SK-MEL-5 (cell line): ENCODE measurements at places on chromosomes 2 and 18. TPM values are rescaled to one million over a fixed set of nuclear protein-coding genes. Genes with fewer than 3 reads are reported as not detected.

TUBA4B gene
- total RNA-seq = not detected in 2 replicates

L3MBTL4 gene
- 2.0 and 2.2 TPM in 2 replicates for total RNA-seq

ZNF532 gene
- 7.3 and 10.8 TPM in 2 replicates for total RNA-seq

UGT1A7 gene
- not detected in 2 replicates for total RNA-seq

ACMSD gene
- not detected in 2 replicates for total RNA-seq

NCKAP5 gene
- 8.5 and 14.2 TPM in 2 replicates for total RNA-seq

DNA sequence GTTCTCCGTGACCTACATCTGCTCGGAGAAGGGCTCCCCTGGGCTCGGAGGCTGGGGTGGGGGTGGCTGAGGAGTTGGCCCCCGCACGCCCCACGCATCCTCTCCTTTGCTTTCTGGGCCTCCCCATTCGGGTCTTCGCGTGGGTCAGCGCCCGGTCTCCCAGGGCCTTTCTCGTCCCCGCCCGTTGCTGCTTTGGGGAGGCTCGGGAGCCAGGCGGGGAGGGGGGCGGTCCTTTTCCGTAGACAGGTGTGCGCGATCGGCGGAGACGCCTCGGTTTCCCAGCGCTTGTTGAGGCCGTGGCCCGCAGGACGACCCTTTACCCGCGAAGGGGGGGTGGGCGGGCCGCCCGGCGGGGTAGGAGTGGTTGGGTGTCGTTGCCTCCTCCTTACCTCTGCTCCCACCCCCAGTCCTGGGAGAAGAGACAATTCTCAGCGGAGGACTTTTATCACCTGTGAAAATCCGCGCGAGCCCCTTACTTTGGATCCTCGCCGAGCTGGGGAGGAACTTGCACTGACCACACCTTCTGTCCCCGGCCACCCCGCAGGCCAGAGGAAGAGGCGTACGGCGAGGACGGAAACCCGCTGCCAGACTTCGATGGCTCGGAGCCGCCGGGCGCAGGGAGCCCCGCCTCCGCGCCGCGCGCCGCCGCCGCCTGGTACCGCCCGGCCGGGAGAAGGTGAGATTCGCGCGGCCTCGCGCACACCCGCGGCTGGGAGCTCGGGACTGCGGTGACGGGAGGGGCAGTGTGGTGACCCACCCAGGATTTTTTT lies 2.6 kb downstream of the ADCYAP1 start:
- DNase-seq = no peak

DNA sequence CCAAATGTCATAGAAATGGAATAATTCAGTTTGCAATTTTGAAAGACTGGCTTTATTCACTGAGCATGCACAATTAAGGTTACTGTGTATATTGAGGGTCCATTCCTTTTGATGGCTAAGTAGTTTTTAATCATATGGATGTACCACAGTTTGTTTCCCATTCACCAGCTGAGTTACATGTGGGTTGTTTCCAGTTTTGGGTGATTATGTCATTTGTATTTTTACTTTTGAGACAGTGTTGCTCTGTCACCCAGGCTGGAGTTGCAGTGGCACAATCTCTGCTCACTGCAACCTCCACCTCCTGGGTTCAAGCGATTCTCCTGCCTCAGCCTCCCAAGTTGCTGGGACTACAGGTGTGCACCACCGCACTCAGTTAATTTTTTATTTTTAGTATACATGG lies 80.8 kb upstream of the MGAT4A start:
- DNase-seq = no peak

GRCh38 chr2:133794114-133794513 lies 225.9 kb upstream of the NCKAP5 start:
- no peak for DNase-seq

- DNase-seq = peak; percentile 78
Observed at GRCh38 chr2:219104107-219105035, 43.6 kb upstream of the IHH start.

DNA sequence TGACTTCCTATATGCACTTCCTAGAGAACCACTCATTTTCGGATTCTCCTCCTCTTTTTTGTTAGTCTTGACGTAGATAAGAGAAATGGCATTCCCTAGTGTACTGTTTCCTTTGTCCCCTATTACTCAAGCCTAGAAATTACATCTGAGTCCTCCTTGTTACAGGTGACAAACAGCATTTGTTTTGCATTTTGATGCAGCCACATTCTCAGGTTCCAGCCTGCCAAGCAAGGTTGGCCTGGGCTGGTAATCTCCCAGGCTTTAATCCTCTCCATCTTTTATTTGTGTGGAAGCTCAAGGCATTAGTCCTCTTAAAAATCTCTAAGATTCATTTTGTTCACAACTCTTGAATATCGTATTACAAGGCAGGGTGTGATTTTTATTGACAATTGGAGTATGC lies 318.0 kb upstream of the NRP2 start:
- DNase-seq = no peak

DNA sequence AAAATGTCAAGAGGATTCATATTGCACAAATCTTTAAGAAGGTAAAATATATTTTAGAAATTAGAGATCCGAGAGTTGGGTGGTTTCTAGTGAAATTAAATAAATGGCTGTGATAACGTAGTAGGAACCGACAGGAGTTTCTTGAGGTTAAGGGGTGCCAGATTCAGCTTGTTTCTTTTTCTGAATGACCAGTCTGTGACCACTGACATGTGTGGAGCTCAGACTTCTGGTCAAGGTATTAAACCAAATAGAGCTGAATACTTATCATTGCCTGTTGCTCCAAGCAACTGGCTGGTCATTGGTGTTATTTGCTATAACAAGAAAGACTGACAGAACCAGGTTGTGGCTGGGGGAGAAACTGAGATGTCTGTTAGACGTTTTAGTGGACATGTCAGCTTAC lies 408.2 kb upstream of the HS6ST1 start:
- DNase-seq = no peak

DNA sequence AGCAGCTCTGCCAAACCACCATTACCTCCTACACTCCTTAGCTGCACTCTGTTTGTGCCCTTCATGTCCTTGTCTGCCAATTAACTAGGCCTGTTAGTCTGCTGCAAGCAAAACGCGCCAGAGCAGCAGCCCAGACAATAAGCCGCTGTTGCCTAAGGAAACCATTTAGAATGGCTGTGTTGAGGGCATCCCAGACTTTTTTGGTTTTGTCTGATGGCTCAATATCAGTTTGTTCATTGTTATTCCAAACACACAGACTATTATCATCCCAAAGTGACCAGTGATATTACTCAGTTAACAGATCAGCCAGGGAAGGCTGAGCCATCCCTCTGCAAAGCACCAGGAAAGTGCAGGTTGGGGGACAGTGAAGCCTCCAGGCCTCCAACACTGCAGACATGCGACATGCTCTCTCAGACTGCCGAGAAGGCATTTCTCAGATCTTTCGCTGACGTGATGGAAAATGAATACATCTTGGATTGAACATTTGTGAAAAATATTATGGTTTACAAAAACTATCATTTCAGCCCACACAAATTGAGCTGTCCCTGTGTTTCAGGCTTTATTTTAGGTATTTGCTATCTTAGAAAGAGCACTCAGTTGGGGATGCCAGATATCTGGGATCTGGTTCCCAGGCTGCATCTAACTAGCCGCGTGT lies 182.0 kb upstream of the HNRNPA3 start:
- peak; percentile 4 for DNase-seq

- DNase-seq = no peak
Observed at GRCh38 chr18:3340015-3340681, 78.2 kb downstream of the MYL12B start.

DNA sequence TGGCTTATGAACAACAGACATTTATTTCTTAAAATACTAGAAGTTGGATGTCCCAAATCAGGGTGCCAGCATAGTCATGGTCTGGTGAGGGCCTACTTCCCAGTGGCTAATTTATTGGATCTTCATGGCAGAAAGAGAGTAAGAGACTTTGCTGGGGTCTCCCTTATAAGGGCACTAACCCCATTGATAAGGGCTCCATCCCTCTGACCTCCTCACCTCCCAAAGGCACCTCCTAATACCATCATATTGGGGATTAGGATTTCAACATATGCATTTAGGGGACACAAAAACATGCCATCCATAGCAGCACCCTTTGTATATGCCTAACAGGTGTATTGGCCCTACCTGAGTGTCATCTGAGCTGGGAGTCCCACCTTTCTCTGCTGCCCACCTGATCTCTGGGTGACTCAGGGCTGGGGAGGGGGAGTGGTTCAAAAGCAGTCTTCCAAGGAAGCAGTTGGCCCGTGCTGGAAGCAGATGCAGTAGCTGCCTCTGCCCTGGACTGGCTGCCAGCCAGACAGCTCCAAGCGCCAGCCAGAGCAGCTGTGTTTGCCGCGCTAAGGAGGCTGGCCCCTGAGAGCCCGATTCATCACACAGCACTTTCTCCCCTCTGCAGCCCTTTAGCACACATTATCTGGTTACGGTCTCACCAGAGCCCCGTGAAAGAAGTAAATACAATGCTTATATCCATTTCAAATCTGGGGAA lies 84.6 kb downstream of the SMAD7 start:
- no peak for DNase-seq

DNA sequence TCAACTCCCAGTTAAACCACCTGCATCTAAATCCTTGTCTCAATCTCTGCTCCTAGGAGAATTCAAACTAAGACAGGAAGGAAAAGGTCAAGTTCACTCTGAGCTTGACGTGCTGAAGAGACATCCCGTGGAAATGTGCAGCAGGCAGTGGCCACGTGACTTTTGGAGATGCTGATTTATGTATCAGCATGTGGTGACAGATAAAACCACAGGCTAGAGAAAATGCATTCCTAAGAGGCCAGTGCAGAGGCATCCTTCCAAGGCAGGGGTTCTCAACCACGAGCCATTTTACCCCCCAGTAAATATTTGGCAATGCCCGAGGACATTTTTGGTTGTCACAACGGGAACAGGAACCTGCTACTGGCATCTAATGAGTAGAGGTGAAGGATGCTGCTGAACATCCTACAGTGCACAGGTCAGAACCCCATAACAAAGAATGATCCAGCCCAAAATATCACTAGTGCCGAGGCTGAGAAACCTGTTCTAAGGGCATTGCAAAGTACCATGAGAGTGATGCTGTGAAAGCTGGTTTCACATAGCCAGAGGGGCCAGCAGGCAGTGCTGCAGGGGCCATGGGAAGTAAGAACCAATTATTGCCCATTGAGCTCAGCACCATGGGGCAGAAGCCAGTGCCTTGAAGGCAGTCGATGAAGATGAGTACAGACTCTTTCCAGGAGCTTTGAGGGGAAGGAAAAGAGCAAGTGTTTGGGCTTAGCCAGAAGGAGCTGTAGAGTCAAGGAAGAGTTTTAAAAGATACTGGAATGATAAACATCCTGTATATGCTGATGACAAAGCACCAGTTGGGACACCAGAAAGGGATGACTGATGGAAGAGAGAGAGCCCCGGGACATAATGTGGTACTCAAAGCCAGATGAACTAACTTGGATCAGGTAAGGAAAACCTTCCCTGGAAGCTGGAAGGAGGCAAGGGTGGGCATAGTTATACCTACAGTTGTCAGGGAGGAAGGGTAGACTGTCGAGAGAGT lies 174.6 kb downstream of the HAUS1 start:
- peak; percentile 49 for DNase-seq

GRCh38 chr18:54558609-54559585 lies 32.1 kb upstream of the DYNAP start:
- DNase-seq = peak; percentile 31

GRCh38 chr2:233980955-233981561 lies 63.9 kb downstream of the TRPM8 start:
- no peak for DNase-seq

GRCh38 chr18:21300035-21300907 lies 58.2 kb downstream of the GREB1L start:
- DNase-seq = no peak

DNA sequence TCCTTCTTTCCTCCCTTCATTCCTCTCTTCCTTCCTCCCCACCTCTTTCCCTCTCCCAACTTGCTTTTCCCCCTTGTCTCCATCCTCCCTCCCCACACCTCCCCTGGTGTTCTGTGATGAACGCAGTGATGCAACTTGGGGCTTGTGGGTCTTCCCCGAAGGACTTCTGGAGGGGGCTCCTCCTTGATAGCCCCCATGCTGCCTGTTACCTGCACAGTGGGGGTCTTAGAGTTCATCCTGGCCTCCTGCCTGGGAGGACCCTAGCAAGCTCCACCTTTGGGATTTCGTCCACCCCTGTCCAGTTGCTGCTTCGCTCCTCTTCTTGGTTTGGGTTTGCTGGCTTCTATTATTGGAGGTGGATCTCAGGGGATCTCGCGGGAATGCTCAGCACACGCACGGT lies 43.7 kb upstream of the AFF3 start:
- no peak for DNase-seq

- DNase-seq = no peak
Observed at GRCh38 chr2:144642856-144643255, 122.9 kb upstream of the ZEB2 start.

GRCh38 chr2:95269036-95269680 lies 5.1 kb upstream of the PROM2 start:
- no peak for DNase-seq
